ENCODE measurements at places on chromosomes 7 and 10.
A peak's percentile ranks its signal among the peaks of the same experiment; 100 is the strongest.

DNA sequence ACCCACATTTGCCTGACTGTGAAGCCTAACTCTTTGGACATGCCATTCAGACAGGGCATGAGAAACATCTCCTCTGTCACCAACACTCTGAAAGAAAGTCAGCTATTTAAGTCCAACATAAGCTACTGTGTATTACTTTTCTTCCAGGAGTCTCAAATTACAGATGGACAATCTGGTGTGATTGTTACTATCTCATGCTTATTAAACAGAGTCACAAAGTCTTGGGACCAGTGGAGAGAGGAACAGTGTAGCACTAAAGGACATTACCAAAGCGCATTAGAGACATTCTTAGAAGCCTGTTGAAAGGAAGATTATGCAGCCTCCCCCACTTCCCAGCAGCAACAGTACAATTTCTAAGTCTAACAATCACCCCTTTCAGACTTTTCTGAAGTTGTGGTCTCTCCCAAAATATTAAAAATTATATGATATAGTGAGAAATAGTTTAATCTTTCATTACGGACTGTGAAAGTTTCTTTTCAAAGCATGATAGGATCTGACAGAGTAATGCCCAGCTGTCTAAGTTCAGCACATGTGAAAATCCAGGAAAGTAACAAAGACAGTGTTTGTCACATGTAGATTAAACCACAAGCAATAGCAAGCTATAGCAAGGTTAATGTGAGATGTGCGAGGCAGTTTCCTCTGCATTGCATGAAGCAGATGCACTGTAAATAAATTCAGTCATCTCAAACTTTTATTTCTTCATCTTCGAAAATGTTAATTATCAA is 280.9 kb upstream of the FZD8 start:
- DNase-seq: no peak

DNA sequence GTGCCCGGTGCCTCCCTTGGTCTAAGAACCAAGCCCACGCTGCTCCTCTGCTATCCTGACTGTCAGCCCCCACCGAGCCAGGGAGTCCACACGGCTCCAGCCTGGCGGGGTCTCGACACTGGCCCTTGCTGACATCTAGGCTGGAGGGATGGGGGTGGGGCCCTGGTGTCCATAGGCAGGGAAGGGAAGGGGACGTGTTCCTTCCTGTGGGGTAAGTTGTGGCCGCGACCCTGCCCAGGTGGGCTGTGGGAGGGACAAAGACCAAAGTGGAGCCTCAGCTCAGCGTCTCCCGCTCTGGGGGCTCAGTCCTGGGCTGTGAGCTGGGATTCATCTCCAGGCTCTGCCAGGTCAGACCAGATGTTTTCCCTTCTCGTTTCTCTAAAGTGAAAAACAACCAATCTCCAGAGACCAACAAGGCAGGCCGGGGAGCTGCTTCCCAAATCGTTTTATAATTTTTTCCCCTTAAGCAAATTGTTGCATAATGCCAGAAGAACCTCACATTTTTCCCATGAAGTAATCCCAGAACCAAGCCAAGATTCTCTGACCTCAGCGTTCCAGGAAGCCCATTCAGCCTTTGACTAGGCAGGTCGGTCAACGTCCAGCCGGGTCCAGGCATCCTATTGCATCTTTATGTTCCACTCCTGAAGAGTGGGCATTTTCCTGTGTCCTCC is 101.2 kb downstream of the RGS10 start:
- DNase-seq: no peak

GRCh38 chr7:23474829-23475575 is 4.7 kb upstream of the IGF2BP3 start:
- no peak for DNase-seq

GRCh38 chr7:83289419-83289993 is 126.8 kb upstream of the PCLO start:
- DNase-seq: no peak

DNA sequence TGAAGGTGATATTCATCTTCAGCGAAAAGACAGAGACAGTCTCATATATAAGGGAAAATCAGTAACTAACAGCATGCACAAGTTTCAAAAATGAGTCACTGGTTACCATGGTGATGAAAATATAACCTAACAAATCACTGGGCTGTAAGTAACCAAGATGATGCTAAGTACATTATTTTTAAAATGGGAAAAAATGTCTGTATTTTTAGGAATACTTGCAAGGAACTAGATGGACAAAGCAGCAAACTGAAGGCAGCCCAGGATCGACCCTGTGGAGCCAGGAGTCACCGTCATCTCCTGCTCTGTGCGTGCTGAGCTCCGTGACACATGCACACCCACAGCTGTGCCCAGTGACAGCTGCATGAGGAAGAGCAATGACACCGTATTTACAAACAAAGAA is 137.3 kb downstream of the ELMO1 start:
- DNase-seq: no peak

- peak; percentile 92 for DNase-seq
These were observed at the start of gene SMO for GRCh38 chr7:129188372-129188891. TSS of gene SMO (plus strand) at chr7:129188633. CDS start at chr7:129189152, 519 bp downstream.

GRCh38 chr7:7707806-7708205 is 10.6 kb downstream of the RPA3 start:
- peak; percentile 13 for DNase-seq

- no peak for DNase-seq
These were observed 5.5 kb downstream of the DNTT start for GRCh38 chr10:96309628-96310320.

- DNase-seq: no peak
These were observed 84.7 kb downstream of the TMEM178B start for GRCh38 chr7:141158561-141158960.

DNA sequence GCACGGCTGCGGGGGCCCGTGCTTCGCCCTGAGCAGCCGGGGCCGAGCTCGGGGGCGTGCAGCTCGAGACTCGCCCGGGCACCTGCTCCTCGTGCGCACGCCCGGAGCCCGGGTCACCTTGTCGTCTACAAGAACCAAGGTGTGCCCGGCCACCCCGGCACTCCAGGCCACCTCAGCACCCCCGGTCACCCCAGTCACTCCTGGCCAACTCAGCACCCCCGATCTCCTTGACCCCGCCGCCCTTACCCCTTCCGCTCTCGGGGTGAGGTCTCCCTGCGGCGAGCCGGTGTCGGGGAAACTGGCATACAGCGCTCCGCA is 268 bp upstream of the IGFBP3 start:
- DNase-seq: peak; percentile 71

- DNase-seq: no peak
These were observed 31.1 kb downstream of the CALML3 start for GRCh38 chr10:5555881-5556280.

DNA sequence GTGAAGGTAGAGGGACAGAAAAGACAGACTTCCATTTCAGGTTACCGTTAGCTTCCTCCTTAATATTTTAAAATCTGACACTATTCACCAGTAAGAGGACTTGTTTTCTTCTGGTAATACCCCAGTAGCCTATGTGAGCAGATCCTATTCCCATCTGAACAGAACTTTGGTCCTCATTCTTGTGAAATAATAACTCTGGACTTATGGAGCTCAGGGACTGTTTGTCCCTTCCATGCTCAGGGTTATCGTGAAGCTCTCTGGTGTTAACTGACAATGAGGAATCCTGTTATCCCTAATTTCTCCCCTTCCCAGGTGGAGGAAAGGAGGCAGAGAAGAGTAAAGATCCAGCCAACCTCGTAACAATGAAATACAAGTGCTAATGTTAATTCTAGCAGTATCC is 47.0 kb upstream of the ANKRD1 start:
- no peak for DNase-seq

- no peak for DNase-seq
These were observed 2.7 kb downstream of the IFIT1 start for GRCh38 chr10:89395141-89395540.

- DNase-seq: no peak
These were observed 435.0 kb downstream of the AUTS2 start for GRCh38 chr7:70033226-70033625.

DNA sequence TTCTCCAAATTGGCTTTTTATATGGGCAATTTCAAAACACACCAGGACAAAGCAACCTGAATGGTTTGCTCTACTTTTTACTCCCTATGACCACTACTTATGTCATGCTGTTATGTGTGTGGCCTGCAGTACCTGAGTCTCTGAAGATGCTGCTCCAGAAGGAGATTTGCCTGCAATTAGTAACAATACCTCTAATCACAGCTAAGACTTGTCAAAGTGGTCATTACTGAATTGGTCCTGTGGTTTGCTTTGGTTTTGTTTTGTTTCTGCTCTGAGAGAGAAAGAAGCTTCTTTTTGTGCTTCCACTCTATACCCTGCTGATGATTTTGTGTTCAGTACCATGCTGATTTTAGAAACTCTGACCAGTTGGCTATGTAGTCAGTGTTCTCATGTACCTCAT is 25.5 kb downstream of the HGF start:
- no peak for DNase-seq

GRCh38 chr10:70699659-70700174 is 27.4 kb downstream of the ADAMTS14 start:
- no peak for DNase-seq

DNA sequence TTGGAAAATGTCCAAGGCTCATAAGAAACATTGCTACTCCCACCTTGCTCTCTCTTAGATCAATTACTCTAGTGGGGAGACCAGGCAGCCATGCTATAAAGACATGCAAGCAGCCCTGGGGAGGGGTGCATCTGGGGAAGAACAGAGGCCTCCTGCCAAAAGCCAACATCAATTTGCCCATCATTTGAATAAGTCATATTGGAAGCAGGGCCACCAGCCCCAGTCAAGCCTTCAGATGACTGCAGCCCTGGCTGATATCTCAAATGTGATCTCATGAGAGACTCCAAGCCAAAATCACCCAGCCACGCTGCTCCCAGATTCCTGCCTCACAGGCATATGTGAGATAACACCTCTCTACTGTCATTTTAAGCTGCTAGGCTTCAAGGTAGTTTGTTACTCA is 157.5 kb upstream of the PDE1C start:
- DNase-seq: no peak

GRCh38 chr7:142313528-142313927 is 55.7 kb upstream of the PRSS58 start:
- DNase-seq: no peak

- DNase-seq: no peak
These were observed 156.8 kb upstream of the TNS3 start for GRCh38 chr7:47738563-47739166.

- no peak for DNase-seq
These were observed 93.7 kb downstream of the CFAP58 start for GRCh38 chr10:104447331-104447730.

GRCh38 chr10:43045631-43046287 is 31.1 kb upstream of the RET start:
- DNase-seq: no peak

GRCh38 chr7:96167424-96167823 is 154.5 kb downstream of the SLC25A13 start:
- DNase-seq: no peak

DNA sequence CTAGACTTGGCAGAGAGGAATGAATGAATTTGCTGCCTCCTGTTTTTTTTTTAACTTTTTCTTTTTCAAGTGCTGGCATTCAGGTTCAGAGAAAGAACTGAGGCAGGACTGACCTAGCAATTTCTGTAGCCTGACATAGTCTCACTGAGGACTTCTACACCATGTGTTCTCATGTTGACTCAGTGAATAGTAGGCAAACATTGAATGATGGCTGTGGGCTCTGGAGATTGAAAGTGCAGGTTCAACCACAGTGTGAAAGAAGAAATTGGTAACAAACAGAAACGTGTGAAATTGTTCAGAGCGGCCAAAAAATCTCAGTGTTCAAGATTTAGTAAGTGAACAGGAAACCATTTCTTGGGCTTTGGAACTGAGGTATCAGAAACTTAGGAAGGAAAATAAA is 322.4 kb upstream of the GHITM start:
- DNase-seq: no peak

- DNase-seq: peak; percentile 83
These were observed at the start of gene CALD1 for GRCh38 chr7:134778941-134779740. TSS of gene CALD1 (plus strand) at chr7:134779634. CDS start at chr7:134867734, 88,100 bp downstream.

All from retina (tissue), 1 donor.